ENCODE measurements at places on chromosomes 12 and 14.
A peak's percentile ranks its signal among the peaks of the same experiment; 100 is the strongest.

GRCh38 chr14:92903359-92903758, 19.6 kb upstream of the CHGA start:
- no peak for DNase-seq

- no peak for DNase-seq
These were observed 129.4 kb upstream of the DNM1L start for GRCh38 chr12:32549675-32550079.

- no peak for DNase-seq
These were observed 4.8 kb downstream of the SLC41A2 start for GRCh38 chr12:104953323-104953722.

GRCh38 chr14:92601757-92602417, 88.3 kb downstream of the RIN3 start:
- DNase-seq, result no peak

DNA sequence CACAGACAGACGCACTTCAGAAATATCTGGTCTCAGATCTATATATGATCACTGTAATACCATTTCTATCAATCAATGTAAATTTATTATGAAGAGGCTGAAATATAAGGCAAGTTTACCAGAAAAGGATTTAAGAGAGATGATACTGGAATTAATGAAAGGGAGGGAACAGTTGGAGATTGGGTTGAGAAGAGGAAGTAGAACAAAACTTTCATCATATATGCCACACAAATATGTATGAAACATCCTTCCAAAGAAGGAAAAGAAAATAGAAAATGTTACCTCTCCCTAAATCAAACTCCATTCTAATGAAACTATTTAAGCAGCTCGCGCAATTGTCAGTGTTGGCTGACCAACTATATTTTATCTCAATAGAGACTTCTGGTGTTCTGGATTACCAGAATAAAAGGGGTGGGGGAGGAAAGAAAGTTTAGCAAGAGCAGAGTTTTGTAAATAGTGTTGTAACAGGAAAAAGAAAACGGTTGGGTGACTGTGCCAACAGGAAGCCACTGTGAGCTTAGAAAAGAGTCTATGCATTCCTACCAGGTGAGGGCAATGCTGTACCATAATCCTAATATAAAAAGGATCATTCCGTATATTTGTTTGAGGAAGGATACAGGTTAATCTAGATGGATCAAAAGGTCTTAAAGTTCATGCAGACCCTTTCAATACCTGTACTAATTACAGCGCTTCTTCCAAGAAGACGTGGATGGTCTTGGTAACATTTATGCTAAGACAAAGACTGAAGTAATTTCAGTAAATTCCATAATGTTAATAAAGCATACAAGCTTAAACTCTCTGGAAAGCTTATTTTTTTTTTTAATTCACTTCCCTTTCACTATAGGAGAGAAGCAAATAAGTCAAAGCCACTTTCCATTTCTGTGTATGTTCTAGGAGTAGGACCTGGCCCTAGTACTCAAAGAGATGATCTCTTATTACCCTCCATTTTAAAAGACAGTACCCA, 14.5 kb upstream of the LLPH start:
- DNase-seq, result no peak

GRCh38 chr14:54738009-54738408, 164.6 kb downstream of the GCH1 start:
- no peak for DNase-seq

DNA sequence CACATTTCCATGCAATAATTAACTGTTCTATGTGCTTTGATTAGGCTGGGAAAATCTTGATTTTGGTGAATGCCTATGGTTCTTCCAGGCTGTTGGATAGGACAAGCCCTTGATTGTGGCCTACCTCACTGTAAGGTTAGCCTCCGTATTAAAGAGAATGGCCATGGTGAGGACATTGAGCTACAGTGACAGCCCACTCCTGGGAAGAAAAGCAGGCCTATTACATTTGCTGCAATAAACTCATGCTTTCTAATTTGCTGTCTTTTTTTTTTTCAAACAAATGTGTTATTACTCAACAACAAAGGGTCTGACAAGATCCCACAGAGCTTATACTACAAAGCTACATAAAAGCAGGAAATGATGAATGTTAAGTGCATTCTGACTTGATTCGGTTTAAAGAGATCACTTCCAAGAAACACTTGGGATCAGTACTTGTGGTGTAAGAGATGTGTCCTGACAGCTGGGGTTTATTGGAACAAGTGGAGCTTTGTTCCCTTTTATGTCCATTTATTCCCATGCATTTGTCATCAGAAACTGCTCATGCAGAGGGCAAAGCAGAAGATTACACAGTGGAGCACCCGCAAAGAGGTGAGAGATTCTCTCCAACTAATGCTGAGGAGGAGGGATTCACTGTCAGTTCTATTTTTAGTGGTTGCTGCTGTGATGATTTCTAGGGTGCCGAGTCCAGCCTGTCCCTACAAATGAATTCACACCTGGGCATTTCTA, 29.1 kb upstream of the KCNK10 start:
- peak; percentile 99 for DNase-seq

GRCh38 chr14:67503331-67503730, 14.8 kb upstream of the TMEM229B start:
- DNase-seq, result no peak

- DNase-seq, result peak; percentile 34
These were observed 286.9 kb upstream of the PRKD1 start for GRCh38 chr14:30214461-30215090.

GRCh38 chr14:101364503-101365328, 196.6 kb upstream of the DIO3 start:
- DNase-seq, result no peak

- DNase-seq, result no peak
These were observed 46.8 kb downstream of the TRMT5 start for GRCh38 chr14:60933920-60934655.

GRCh38 chr14:93056840-93057585, 58.7 kb downstream of the ITPK1 start:
- no peak for DNase-seq

DNA sequence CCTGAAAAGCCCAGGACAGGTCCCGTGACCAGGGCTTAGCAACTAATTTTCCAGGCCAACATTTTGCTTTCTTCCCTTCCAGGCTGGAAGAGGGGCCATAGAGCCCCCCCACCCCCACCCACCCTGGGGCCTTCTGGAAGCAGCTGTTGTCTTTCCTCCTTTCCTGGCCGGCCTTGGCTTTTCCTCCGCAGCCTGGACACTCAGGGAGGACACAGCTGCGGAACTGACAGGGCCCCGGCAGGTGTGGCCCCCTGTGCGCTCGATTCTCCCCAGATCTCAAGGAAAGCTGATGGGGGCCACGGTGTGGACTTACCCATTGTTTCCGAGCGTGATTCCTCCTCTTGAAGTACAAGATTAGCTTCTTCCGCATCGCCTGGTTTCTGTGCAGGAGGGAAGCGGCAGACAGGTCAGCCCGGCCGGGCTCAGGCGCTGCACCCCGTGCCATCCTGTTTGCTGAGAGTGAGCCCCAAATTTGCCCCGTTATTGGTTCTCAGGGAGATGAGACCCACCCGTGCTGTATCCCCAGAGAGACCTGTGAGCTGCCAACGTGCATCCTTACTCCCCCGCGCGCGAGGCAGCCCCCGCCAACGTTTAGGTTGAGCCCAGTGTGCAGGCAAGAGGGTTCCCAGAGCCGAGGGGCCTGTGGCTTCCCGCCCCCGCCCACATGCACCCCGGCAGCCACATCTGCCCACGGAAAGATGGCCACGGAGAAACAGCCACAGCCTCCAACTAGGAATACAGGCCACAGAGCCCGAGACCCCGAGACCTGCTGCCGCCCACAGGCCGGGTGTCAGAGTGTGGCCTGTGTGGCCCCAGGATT, 129.6 kb downstream of the NCOR2 start:
- DNase-seq, result no peak

GRCh38 chr12:120265473-120266179, at the start of gene PXN:
Gene PXN (minus strand): TSS chr12:120265730. CDS start chr12:120265629, 101 bp downstream.
- DNase-seq, result no peak

GRCh38 chr12:121613462-121613861, 12.9 kb upstream of the ORAI1 start:
- no peak for DNase-seq

GRCh38 chr12:113735131-113735530, 231.0 kb downstream of the RBM19 start:
- no peak for DNase-seq

- no peak for DNase-seq
These were observed 46.5 kb downstream of the BTBD7 start for GRCh38 chr14:93286212-93286890.

DNA sequence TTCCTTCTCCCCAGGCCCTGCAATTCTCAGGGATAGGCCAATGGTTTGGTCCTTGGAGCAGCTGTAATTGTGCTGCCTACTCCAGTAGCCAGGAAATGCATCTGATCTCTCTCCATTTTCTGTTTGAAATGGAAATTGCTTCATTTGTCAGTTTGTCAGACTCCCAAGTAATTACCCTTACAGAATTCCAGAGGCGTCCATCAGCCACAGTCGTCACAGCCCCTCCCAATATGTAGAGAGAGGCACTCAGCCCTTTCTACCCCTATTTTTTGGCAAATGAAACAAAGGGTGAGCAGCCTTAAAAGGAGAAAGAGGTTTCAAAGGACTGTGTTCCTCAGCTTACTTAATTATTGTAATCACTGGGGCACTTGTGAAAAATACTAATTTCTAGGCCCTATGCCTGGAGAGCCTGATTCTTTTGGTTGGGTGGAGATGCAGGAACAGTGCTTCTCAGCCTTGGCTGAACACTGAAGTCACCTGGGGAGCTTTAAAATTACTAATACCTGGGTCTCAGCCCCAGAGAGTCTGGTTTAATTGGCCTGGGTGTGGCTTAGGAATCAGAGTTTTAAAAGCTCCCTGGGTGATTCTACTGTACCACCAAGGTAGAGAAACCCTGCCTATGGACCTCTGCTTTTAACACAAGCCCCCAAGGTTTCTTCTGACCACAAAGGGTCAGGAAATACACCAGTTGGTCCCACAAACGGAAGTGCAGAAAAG, 190.0 kb downstream of the EMP1 start:
- no peak for DNase-seq

GRCh38 chr14:67240168-67240932, 885 bp upstream of the PALS1 start:
- no peak for DNase-seq

GRCh38 chr12:58934528-58934927, 14.2 kb upstream of the LRIG3 start:
- no peak for DNase-seq

DNA sequence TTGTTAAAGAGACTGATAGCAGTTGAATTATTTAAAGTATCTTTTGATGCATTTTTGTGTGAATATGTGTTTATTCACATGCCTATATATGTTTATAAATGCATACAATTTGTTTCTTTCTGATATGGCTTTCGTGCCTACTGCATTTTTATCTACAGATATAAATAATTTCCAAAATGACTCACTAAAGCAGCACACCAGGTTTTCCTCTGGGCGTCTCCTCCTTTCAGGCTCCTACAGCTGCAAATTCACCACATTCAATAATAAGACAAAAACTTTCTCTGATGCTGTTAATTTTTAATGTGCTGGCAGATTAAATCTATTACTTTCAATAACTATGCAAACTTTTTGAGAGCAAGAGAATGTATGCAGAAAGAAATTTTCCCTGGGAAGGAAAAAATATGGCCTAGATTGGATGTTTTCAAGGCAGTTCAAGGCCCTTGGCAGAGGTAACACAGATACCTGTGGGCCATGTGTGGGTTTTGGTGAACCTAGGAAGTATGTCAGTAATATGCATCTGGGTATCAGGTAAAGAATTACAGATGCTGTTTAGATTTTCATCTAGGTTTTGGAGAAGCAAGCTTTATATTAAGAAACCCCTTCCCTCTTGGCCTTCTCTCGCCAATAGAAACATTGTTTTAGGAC, 381.8 kb downstream of the EGLN3 start:
- no peak for DNase-seq

- DNase-seq, result no peak
These were observed 391.7 kb upstream of the TBX3 start for GRCh38 chr12:115075552-115076170.

GRCh38 chr14:54564071-54564867, 2.7 kb upstream of the SAMD4A start:
- peak; percentile 68 for DNase-seq

- no peak for DNase-seq
These were observed 116.6 kb downstream of the PIWIL1 start for GRCh38 chr12:130454296-130454695.

DNA sequence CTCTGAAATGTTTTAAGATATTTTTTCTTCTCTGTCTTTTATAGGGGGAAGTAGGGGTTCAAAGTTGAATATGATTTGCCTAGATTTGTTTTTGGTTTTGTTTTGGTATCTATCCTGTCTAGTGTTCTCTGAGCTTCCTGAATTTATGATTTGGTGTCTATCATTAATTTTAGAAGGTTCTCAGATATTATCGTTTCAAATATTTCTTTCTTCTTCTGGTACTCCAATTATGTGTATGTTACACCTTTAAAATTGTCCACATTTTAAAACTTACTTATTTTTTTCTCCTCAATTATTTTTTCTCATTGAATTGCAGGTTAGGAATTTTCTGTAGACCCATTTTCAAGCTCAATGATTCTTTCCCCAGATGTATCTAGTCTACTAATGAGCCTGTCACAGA, 13.8 kb upstream of the DCN start:
- no peak for DNase-seq

DNA sequence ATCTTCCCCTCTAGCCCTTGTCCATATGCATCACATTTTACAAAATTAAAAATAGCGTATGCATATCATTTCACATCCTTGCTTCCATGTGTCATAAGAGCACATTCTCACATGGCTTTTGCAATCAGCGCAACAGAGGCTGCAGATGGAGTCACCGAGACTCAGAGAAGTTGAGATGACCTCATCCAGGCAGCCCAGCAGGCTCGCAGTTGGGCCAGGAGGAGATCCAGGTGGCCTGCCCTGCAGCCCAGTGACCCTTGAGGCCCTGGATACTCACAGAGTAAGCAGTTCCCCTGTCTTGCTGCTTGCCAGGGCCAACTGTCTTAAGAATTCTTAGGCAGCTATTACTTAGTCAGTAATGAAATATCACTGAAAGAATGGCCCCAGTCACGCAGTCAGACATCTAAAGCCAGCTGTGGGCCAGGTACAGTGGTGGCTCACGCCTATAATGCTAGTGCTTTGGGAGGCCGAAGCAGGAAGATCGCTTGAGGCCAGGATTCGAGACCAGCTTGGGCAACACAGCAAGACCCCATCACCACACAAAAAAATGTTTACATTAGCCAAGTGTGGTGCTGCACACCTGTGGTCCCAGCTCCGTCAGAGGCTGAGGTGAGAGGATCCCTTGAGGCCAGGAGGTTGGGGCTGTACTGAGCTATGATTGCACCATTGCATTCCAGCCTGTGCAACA, 9.1 kb downstream of the CAMKK2 start:
- DNase-seq, result no peak

- no peak for DNase-seq
These were observed 87.6 kb upstream of the CLMN start for GRCh38 chr14:95407354-95407753.

DNA sequence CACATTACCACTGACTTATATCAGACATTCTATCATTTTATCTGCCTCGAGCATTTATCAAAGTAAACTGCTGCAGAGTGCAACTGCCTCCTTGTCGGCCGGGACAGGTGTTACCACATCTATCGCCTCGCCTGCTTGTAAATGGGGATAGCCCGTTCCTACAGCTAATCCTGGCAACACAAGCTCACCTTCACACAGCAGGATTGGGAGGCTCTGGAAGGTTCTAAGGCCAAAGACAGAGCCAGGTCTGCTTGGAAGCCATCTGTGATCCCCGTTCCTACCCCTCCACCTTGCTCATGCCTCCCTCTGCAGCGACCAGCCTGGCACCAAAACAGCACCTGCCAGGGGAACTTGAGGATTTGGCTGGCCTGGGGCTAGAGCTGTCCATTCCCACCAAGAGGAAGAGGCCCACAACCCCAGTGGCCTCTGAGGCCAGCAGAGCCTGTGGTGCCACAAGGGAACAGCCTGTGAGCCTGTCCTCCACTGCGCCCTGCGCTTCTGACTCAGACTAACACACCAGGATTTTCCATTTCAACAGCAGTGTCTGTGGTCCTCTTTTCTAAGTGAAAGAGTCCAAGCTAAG, 114.8 kb upstream of the DIO3 start:
- DNase-seq, result no peak
